IPS DF 19.7 (cell line): ENCODE measurements at places on chromosomes 3 and 15.

- no peak for DNase-seq
Measured at GRCh38 chr3:134378818-134379217, 4.6 kb upstream of the AMOTL2 start.

- DNase-seq, result no peak
Measured at GRCh38 chr15:66946578-66947164, 118.7 kb upstream of the SMAD3 start.

DNA sequence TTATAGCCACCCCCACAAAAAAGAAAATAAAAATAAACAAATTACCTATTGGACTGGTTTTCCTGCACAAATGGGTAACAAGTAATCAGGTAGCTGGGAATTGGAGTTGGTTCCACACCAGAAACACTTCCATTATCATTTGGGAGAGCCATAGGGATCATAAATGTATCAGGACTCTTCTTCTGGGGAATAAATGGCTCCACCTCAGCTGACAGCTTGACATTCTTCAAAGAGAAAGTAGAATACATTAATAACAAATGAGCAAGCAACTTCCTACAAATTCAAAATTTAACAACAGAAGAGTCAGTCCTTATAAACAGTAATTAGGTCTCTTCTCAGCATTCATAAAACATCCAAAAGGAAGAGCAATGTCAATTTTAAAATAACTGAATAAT is 8.7 kb downstream of the SECISBP2L start:
- DNase-seq, result no peak

GRCh38 chr3:43104660-43105595 is 951 bp downstream of the POMGNT2 start:
- DNase-seq, result no peak

DNA sequence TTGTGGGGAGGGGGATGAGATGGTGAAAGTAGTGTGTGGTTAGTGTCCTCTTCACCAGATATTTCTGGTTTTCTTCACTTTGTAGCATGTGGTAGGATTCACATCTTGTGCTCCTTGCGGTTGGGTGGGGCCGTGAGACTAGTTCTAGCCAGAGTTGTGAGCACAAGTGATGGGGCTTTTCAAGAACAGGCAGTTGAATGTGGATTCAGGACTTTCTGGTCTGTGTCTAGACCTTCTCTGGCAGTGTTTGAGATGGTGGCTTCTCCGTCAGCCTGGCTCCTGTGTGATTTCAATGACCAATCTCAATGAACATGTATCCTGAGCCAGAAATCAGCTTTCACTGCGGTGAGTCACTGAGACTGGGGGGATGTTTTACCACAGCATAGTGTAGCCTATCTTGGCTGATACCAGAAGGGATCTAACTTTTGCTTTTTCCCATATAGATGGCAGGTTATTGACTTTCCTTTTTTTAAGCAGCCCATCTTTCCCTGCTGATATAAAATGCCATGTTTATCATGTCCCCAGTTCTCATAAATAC is 82.6 kb downstream of the RPLP1 start:
- no peak for DNase-seq

- DNase-seq, result no peak
Measured at GRCh38 chr3:187061748-187062147, 77.5 kb downstream of the RPL39L start.

DNA sequence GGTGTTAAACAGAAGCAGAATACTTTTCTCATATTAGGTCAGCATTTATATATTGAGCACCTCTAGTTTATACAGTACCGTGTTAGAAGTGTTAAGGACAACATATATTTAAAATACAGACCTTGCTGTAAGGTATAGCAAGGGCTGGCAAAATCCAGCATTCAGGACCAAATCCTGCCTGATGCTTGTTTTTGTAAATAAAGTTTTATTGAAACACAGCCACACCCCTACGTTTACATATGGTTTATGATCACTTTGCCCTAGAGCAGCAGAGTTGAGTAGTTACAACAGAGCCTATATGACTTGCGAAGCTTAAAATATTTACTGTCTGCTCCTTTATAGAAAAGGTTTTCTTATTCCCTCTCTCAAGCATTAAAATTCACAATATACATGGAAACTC is 877.3 kb downstream of the MCTP2 start:
- DNase-seq, result no peak

DNA sequence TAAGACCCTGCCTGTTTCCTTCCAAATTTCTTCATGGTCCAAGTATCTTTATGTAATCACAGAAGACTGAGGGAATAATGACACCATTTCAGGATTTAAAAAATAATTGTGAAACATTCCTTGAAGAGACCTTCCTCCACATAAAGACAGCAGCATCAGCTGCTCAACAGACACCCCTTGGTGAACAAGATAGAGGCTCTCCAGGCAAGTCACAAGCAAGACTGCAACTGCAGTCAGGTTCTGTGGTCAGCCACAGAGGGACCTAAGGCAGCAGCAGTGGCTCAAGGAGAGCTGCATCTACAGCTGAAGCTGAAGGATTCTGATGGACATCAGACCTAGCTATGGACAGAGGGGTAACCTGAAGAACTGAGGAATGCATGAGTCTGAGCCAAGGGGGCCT is 97.2 kb upstream of the C3orf80 start:
- no peak for DNase-seq

GRCh38 chr3:167166012-167166411 is 214.1 kb downstream of the ZBBX start:
- DNase-seq, result no peak

- DNase-seq, result no peak
Measured at GRCh38 chr3:177199206-177199760, 2.0 kb upstream of the TBL1XR1 start.

GRCh38 chr3:40302784-40303183 is 6.7 kb upstream of the EIF1B start:
- DNase-seq, result no peak

- no peak for DNase-seq
Measured at GRCh38 chr15:67370206-67370954, 115.8 kb downstream of the IQCH start.

- no peak for DNase-seq
Measured at GRCh38 chr3:112640930-112641801, at the start of gene CCDC80. Gene CCDC80 (minus strand): TSS chr3:112641143. CDS start chr3:112639905, 1,238 bp downstream.

DNA sequence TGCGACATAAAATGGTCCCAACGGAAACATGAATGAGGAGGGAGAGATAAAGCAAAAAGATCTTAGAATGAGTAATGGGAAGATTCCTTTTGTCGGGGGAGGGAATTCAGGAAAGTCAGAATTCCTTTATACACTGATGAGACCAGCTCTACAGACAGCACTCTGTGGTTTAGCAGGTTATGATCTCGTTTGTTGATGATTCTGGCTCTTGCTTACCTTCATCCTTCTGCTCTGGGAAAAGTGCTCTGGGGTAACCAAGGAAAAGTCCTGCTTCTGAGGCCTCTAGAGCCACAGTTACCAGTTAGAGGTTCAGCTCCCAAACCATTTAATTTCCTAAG is 150.7 kb upstream of the NR2E3 start:
- DNase-seq, result no peak

DNA sequence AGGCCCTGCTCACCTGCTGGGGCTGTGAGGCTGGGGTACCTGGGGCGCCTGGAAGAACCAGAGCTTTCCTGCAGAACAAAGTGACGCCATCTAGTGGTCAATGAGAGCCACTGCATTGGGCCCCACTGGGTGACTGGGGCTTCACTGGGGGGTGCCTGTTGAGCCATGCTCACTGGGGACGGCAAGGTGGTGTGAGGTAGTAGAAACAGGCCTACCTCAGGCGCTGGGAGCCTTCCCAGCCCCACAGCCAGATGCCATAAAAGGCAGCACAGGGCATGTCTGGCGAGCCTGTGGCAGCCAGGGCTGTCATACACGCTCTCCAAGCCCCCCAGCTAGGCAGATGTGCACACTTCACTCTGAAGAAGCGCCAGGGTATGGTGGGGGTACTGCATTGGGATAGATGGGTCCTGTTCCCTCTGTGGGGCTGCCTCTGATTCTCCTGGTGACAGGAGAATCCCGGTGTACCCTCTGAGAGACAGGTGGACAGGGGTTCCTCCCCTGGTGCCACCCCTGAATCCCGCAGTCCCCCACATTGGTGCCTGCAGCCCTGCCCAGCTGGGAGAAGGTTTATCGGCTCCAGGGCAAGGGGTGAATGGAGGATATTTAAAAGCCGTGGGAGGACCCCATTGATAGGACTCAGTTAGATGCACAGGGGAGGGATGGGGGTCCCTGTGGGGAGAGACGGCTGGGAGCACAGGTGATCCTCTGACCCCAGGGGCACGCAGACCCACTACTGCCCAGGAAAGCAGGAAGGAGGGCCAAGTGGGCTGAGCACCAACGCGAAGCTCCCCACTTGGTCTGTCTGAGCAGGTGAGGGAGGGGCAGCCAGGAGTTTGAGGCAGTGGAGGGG is 178.8 kb downstream of the NSMCE3 start:
- no peak for DNase-seq

DNA sequence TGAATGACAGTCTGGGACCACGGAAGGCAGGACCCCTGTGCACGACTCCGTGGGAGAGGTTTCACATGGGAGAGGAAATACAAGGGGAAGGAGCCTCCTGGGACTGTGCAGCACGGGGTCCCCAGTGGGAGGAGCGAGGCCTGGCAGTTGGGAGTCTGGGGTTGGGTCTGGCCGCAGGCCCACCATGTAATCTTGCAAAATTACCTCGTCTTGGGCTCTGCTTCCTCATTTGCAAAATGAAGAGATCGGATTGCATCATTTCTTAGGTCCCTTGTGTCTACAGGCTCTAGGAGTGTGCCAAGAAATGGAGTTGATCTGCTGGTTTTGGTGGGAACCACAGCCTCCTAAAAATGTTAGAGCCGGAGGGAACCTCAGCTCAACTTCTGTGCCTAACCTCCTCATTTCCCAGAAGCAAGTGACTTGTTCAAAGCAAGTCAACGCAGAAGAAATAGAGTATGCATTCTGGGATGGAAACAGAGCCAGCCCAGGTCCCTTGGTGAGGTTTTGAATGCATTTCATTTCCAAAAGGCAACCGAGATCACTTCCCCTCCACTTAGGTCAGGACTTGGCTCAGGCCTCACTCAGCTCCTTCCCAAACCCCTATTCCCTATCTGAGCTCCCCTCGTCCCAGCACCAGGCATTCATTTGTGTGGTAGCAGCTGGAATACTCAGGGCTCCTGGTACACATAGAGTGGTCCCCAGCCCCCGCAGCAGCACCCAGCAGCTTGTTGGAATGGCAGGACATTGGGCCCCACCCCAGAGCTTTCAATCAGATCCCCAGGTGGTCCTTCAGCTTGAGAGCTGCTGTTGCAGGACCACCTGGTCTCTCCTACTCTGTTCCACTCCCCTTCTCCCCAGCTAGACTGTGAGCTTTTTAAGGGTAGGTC is 267.7 kb downstream of the XXYLT1 start:
- DNase-seq, result no peak

DNA sequence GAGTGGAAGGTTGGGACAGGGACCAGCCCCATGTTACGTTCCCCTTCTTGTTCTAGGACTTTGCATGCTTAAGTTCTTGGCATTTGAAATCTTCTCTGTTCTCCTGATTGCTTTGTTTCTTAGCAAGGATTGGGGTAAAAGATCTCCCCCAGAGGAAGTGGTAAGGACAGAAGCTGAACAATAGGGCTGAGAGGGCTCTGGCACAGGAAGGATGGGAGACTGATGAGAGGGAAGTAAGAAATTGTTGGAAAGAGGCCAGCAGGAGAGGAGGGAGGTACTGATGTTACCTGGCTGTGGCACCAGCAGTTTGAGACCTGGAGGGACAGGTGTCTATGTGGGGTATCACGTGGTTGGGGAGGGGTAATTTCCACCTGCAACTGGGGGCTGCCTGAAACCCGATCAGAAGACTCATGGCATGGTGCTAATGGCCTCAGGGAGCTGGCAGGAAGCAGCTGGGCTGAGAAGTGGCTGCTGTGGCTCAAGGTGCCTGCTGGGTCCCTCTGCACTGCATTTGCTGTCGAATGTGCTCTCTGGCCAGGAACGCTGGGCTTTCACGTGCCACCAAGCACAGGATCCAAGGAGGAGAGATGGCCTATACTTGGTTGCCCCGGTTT is 108.4 kb downstream of the LSM3 start:
- DNase-seq, result no peak

- DNase-seq, result no peak
Measured at GRCh38 chr3:137163241-137163871, 205.6 kb downstream of the IL20RB start.

- peak; percentile 50 for DNase-seq
Measured at GRCh38 chr3:49132437-49133225, at the start of gene LAMB2. Gene LAMB2 (minus strand): TSS chr3:49133050. CDS start chr3:49132867, 183 bp downstream.

DNA sequence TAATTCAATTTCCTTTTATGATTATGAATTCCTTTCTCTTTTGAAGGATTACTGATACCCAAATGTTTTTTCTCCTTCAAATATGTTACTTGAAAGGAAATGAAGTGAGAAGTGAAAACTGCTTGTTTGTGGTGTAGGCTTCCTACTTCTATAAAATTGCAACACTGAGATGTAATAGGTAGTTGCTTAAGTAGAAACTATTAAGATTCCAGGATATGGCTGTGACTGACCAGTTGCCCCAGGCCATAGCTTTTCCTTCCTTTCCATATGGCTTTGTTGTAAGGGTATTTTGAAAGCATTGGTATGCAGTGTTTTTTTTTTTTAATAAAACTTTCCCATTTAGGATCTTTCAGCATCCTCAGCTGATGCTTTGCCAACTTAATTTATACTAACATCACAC is 28.5 kb downstream of the DNAJC13 start:
- no peak for DNase-seq

DNA sequence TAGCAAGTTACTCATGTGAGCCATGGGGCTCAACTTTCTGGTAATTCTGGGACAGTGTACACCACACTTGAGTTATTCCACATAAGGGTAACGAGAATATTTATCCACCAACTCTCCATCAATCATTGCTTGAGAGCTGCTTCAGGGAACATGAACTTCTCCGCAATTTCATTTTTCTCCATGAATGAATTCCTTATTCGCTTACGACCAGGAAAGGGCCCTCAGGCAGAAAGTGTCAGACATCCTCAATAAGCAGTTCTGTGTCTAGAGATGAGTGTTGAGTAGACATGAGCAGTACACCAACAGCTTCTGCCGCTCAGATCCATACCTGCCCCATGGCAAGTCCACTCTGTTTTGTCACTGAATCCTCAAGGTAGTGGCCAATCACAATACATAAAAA is 24.8 kb upstream of the IQCF2 start:
- DNase-seq, result no peak

DNA sequence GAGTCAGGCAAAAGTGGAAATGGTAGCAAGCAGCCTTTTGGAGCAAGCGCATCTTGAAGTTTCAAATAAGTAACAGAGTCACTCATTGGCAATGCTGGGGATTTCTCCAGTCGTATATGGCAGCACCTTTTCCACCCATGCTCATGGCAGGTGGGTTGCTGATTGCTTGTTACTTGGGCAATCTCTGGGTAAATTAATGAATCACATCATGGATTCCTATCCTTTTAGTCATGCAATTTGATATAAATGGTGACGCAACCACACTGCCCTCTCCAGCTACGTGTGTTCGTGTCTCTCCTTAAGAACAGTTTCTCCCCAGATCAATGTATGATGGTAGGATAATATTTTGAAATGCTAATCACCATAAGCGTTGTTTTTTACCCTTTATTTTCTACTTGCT is 339.9 kb upstream of the KCNH8 start:
- no peak for DNase-seq
